ENCODE measurements at places on chromosomes 1 and 21.
A peak's percentile ranks its signal among the peaks of the same experiment; 100 is the strongest.

DNA sequence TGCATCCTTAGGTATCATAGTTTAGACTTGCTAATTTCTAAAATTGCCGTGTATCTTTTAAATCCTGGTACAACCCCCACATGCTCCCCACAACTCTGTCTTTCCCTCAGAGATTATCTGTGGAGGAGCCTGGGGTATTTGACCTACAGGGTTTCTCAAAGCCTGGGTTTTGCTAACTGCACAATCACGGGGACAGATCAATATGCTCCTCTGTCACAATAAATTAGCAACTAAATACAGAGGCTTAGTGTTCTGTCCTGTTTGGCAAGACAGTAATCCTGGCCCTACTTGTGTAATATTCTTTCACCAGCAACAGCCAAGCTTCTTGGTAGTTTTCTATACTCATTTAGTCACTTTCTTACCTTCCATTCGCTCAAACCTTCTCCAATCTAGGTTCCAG, 8.5 kb downstream of the ECHDC2 start:
- no peak for DNase-seq

DNA sequence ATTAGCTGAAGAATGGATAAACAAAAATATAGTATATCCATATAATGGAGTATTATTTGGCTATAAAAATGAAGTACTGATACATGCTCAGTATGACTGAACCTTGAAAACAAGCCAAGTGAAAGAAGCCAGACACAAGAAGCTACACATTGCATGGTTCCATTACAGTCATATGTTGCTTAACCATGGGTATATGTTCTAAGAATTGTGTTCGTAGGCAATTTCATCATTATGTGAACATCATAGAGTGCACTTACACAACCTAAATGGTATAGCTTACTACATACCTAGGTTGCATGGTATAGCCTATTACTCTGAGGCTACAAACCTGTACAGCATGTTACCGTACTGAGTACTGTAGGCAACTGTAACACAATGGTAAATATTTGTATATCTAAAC, 28.6 kb upstream of the FCAMR start:
- DNase-seq = no peak

DNA sequence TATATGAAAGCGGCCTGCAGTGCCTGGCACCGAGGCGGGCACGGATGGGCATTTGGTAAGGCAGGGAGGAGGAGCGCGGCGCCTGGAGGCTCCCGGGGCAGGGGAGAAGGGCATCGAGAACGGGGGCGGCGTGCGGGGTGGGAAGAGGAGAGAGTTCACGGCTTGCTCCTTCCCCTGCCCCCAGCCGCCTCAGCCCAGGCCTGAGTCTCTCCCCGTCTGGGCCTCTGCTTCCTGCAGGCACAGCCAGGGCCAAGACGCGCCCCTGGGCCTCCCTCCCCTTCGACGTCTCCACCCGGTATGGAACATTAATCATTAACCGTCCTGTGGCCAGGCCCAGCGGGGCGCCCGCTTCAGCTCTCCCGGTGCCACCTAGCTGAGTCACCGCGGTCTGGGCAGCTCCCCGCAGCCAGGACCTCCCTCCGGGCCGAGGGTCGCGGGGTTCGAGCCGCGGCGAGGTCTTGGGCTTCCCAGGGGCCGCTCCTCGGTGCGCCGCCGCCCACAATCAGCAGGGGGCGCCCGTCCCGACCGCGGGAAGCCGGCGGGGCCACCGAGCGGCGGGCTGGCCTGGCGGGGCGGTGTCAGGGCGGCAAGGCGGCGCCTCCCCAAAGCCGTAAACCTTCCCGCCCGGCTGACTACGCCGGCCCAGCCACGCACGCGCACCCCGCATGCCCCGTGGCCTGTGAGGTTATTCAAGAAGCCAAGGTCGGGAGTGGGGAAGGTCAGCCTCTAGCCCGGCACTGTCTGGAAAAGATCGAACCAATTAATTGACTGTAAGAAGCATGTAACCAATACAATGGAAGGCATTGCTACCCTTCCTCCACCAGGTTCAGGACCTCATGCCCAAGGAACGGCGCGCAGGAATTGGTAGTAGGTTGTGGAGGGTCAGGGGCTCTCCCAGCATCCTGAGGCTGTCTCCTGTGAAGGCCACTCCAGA, 23.4 kb upstream of the RD3 start:
- DNase-seq = peak; percentile 54

- no peak for DNase-seq
These were observed 49.6 kb downstream of the HSF2BP start for GRCh38 chr21:43609501-43610340.

- no peak for DNase-seq
These were observed 58.4 kb downstream of the OVGP1 start for GRCh38 chr1:111369177-111369576.

- DNase-seq = no peak
These were observed 70.6 kb downstream of the OBSCN start for GRCh38 chr1:228278432-228278941.

DNA sequence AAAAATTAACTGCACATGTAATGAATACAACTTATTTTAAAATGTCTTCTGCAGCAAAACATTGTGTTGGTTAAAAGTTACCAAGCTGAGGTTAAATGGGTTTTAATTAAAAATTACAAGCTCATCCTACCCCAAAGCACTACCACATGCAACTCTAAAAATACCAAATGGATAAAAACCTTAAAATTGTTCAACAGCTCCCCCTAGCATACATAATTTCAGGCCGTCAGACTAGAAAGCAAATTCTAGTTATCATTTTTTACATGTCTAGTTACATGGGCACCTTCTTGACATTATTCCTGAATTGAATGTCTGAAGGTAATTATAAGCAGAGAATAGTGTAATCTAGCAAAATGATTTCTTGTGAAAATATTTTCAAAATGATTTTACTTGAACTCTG, 176.5 kb downstream of the C1orf21 start:
- no peak for DNase-seq

DNA sequence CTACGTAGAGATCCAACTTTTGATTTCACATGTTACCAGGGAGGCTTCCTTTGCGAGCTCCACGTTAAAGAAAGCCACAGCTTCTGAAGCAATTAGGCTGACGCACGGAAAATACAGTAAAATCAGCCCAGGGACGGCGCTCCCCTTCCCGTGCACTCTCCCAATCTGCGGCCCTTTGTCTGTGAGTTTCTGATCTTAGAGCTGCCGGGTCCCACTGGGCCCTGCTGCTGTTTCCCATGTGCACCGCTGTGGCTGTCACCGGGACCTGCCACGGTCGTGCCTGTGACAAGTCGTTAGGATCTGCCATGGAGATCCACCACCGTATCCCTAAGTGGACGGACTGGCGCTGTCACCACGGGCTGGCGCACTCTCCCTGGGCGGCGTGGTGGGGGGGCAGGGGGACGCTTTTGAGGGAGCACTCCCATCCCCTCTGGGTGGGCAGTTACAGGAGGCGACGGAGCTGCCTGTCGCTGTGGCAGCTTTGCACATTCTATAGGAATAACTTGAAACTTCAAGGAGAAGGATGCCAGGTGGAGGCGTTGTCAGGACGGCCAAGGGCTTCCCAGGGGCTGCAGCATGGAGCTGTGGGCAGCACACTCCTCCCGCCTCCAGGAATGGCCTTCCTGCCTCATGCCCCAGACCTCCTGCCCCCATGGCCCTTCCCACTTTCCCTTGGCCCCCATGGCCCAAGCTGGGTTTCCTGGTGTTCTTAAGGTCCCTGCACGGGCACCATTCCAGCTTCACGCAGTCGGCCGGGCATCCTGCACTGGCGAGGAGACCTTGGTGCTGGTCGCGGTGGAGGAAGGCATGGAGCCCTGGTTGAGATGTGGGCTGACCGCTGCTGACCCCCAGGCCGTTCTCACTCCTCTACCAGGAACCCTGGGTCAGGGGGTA, 85.1 kb downstream of the PRDM16 start:
- DNase-seq = no peak

DNA sequence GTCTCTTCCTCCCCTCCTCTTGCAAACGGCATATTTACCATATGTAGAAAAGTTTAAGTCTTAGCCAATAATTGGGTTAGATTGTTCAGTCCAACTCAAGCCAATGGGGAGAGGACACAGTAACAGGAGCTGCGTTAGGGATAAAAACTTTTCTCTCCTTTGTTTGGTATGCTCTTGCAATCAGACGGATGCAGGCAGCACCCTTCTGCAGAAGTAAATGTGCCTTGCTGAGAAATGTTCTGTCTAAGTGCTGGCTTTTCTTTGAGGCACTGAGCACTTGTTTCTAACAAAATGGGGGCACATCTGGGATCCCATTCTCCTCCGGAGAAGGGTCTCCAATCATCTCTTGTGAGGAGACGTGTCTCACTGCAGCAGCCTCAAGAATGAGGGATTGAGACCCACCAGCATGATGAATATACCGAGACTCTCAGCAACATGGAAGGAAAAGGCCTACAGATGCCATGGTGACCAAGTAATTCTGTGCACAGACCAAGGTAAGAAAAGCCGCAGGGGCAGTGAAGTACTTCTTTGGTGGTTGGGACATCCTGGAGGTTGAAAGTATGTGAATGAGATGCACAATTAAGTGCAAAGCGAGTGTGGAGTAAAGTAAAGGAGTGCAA, 20.7 kb upstream of the GNG4 start:
- DNase-seq = no peak

- no peak for DNase-seq
These were observed 7.6 kb upstream of the CLCA2 start for GRCh38 chr1:86416343-86416742.

GRCh38 chr1:33860671-33861070, 3.2 kb upstream of the HMGB4 start:
- DNase-seq = no peak

DNA sequence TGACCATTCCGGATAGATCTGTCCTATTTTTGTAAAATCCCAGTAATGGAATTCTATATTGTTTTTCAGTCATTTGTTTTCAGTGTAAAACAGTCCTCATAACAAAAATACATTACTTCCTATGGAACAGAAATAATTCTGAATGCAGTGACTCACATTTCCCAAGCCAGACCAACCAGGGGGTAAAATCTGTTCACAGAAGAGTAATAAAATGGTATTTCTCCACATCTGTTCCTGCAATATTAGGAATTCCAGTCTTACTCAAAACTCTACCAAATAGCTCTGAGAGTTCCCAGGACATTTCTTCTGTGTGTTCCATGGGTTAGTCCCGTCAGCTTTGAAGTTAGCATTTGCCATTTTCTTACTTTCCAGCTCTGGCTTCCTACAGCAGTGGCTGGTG, 2.6 kb upstream of the DDR2 start:
- no peak for DNase-seq

DNA sequence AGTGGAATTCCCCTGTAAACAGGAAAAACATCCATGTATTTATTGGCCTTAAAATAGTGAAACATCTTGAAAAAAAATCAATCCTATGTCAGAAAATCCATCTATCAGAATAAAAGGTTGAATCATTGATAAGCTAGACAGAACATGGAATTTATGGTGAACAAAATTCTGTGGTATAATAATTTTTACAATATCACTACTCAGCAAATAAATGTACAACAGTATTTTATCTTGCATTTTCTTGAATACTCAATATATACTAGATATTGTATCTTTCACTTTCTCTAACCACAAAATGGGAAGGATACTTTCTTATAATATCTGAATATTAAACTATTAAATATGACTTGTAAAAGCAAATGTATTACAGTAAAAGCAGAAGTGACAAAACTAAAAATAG, 5.7 kb upstream of the UBE4B start:
- no peak for DNase-seq

DNA sequence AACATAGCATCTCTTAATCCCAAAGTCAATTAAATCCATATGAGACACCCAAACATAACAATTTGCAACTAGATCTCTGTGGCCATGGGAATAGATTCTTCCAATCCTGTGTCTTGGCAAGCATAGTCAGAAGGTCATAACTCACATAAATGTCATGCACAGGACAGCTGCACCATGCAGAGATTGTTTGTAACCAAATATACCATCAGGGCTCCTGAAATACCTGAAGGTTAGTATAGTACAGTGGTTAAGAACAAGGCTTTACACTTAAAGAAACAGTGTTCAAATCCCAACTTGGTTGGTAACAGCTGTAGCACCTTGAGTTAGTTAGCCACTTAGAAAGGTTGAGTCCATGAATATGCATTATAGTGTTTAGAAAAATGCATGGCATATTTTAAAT, 82.6 kb upstream of the CCDC190 start:
- no peak for DNase-seq

GRCh38 chr1:19370453-19371170, 58.5 kb downstream of the SLC66A1 start:
- DNase-seq = no peak

DNA sequence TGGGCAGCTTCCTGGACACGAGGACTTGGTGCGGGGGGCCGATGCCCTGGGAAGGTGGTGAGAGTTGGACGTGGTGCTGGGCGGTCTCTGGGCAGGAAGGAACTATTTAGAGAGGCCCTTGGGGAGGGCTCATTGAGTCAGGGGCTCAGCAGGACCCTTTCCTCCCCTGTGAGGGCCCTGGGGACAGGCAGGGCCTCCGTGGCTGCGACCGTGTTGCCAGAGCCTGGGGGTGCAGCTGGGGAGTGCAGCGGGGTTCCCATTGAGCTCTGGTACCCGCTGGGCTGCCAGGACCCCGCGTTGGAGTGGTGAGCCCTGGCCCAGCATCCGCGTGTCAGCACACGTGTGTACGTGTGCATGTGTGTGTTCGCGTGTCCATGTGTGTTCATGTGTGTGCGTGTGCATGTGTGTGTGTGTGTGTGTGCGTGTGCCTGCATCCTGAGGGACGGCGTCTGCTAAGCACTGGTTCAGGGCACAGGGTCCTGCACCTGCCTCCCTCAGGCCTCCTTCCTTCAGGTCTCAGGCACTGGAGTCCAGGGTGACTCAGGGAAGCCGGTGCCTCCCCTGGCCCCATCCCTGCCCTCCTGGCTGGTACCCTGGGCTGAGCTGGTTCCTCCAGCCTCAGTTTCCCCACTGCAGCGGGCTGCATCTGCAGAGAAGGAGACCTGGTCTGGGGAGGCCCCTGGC, 10.7 kb downstream of the RNF223 start:
- DNase-seq = no peak

- DNase-seq = no peak
These were observed 9.4 kb upstream of the MNDA start for GRCh38 chr1:158821723-158822122.

DNA sequence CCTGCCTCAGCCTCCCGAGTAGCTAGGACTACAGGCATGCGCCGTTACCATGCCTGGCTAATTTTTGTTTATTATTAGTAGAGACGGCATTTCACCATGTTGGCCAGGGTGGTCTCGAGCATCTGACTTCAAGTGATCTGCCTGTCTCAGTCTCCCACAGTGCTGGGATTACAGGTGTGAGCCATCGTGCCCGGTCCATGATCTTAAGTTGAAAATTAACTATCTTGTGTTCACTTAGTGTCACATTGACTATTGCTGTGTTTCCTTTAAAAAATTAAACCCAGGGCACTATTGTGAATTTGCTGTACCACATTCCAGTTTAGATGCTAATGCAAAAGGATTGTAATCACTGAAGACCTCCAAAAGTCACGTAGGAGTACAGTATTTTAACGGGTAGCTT, 14.1 kb downstream of the CMPK1 start:
- DNase-seq = no peak

GRCh38 chr1:163275222-163275621, 46.5 kb upstream of the NUF2 start:
- DNase-seq = no peak

All from stimulated activated CD4-positive, alpha-beta T cell treated with anti-CD3 and anti-CD28 coated beads, Interleukin-1b, Interleukin-23, amount 100 ng/mL, for 1 hour (primary cell).